ENCODE measurements at places on chromosomes 7 and 10.

DNA sequence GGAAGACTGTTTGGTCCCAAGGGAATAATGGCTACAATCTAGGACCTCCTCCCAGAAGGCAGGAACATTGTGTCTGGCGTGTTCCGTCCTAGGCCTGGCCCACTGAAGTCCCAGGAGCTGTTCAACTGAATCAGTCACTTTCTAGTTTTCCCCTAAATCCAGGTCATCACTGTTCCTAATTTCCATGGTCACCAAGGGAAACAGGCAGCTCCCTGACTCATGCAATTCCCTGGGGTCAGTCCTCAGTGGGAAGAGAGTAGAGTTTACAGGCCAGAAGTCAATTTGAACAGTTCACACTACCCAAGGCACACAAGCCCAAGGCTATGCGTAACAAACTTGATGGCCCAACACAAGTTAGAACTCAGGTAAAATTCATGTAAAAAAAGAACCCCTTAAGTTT is 44.0 kb downstream of the CREB3L2 start:
- no peak for DNase-seq

GRCh38 chr7:134686786-134687185 is 40.1 kb downstream of the BPGM start:
- no peak for DNase-seq

- DNase-seq, result no peak
Measured at GRCh38 chr7:25037325-25037724, 57.3 kb upstream of the OSBPL3 start.

DNA sequence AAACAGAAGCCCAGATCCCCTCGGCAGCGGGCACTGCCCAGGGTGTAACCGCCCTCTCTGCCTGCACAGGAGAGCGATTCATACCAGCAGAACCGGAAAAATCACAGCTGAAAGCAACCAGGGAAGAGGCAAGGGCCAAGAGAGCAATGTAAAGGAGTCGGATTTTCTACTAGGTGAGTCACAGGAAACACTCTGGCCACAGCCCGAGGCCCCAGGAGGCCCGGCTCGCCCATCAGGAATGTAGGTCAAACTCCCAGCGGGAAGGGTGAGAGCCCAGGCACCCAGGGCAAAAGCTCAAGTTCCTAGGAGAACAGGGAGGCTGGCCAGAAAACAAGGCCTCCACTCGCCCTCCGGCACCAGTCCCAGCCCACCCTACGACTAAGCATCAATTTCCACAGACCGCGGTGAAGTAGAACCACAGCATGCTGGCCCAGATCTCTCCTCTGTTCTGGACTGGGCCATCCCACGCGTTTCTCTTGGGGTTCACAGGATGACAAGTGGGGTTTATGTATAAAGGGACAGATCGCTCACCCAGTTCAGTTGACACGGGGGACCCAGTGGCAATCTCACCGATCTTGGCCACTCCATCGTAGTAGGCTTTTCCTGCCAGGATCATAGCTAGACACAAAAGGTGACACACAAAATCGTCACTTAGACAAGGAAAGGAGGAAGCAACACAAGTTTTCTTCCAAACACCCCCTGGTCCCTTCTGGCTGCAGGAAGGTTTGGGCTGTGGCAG is 46.2 kb downstream of the BAIAP2L1 start:
- DNase-seq, result peak; percentile 63

- no peak for DNase-seq
Measured at GRCh38 chr7:92645114-92646061, 55.2 kb upstream of the FAM133B start.

All from HTR-8/SVneo (cell line).